ENCODE measurements at places on chromosomes 1 and 21.

- no peak for DNase-seq
Observed at GRCh38 chr1:1764876-1765470, 13.3 kb downstream of the NADK start.

DNA sequence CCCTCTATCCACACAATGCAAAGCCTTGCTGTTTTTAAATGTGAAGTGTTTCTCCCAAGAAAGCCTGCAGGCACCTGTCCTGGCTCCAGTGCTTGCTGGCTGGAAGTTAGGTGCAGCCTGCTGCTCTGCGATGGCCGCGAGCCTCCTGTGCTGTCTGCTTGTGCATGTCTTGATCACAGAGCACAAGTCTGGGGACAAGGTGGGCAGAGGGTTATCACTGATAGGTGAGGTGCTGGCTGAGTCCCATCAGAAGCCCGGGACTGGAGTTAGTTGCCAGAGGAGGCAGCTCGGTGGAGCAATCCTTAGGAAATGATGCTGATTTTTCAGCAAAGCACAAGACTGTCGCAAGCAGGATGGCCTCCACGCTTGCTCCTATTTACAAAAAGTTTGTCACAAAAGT is 137.8 kb upstream of the AJAP1 start:
- DNase-seq: no peak

GRCh38 chr1:167482184-167482583 is 36.1 kb downstream of the CD247 start:
- DNase-seq: no peak

DNA sequence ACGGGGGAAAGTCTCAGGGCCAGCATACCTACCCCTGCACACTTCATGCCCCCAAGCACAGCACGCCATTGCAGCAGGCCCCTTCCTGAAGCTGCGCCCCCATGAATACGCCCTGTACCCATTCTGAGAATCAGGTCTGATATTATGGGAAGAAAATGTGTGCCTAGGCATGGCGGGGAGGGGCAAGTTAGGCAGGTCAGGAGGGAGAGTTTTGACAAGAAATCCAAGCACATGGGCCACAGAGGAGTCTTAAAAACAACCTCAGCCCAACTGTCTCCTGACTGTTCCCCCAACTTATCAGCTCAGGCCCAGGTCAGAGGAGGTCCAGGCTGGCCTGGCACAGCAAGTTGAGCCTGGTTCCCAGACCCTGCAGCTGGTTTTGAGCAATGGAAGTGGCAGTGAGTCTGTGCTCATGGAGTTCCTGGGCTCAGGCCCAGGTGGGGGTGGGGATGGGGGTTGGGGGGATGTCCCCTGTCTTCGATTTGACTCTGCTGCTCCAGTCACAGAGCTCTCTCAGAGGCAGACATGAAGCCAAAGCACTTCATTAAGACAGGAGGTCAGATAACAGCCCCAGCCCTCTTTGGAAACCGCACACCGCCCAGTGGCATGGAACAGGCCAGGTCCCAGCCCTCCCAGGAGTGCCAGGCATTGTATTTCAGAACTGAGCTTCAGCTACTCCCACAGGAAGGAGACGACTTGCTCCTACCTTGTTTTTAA is 20.6 kb upstream of the BCAR3 start:
- no peak for DNase-seq

GRCh38 chr1:1013922-1014648 is 788 bp downstream of the ISG15 start:
- DNase-seq: no peak

All from brain (organoid and tissue), 16 donors.